Nephron progenitor cell (in vitro differentiated cells): ENCODE measurements at places on chromosomes 7 and 10.

DNA sequence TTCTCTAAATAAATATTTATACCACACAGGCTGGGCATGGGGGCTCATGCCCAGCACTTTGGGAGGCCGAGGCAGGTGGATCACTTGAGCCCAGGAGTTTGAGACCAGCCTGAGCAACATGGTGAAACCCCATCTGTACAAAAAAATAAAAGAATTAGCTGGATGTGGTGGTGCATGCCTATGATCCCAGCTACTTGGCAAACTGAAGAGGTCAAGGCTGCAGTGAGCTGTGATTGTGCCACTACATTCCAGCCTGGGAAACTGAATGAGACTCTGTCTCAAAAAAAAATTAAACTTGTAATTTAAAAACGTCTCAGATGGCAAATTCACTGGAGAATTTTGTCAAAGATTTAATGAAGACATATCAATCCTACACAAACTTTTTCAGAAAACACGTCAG lies 277.6 kb upstream of the BMPER start:
- no peak for DNase-seq

- DNase-seq: no peak
Observed at GRCh38 chr10:29243066-29243465, 45.8 kb upstream of the LYZL1 start.

DNA sequence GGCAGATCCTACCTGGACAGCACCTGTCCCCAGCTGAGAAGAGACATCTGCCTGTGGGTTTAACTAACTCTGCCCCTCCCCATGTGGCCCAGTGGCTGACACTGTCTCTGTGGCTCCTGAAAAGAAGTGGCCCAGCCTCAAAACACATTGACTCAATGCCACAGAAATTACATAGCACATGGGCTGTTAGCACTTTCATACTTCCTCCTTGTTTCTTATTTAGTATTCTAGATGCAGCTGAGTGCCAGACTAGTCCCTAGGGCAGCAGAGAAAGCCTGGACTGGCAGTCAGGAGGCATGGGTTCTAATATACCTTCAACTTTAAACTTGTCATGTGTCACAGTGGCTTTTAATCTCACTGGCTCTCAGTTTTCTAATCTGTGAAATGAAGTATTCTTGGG lies 171.0 kb downstream of the TRIL start:
- no peak for DNase-seq

- no peak for DNase-seq
Observed at GRCh38 chr10:71419750-71420149, 23.0 kb downstream of the CDH23 start.

DNA sequence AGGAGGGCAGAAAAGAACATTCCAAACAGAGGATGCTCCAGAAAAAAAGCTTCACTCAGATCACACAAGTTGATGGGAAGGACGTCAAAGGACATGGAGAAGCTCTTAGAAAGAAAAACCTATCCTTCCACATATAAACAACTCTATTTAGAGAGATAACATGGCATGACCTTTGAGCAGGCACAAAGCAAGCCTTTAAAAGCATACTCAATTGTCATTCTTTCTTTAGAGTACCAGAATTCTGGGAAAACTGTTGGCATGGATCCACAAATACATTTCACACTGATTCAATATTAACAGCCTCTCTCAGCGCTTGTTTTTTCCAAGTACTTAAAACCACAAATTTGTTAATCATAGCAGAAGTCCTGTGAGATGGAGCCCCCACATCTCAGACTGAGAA lies 7.3 kb upstream of the ABLIM1 start:
- no peak for DNase-seq

GRCh38 chr10:47349516-47349915 lies 1.4 kb downstream of the RBP3 start:
- no peak for DNase-seq

GRCh38 chr7:34530259-34530658 lies 127.8 kb upstream of the NPSR1 start:
- no peak for DNase-seq

DNA sequence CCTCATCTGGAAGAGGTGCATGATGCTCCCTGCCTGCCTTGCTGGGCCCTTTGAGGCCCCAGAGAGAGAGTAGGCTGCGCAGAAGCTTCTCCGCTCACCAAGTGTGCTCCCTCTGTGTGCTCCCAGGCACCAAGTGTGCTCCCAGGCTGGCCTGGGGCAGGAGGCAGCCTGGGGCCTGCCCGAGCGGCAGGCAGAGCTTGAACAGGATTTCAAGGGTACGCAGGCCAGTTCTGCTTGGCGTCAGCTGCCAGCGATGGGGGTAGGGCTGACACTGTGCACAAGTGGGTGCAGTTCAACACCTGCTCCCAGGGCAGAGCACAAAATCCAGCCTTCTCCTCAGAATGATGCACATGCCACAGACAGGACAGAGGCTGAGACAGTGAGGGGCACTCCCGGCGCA lies 119.7 kb downstream of the FAM53B start:
- DNase-seq: no peak

DNA sequence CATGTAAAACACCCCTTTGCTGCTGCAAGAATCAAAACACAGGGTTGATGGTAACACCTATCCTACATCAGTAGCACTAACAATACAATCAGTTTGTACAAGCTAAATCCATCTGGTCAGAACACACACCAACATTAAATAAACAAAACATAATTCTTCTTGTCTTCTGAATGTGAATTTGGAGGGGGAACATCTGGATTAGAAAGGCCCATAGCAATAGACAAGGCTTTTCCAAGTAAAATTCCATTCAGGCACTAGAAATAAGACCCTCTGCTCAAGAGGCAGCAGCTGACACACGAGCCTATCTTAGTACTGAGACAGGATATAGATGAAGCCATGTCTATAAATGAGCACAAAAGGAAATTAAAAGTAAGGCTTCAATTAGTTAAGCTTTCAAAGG lies 839.9 kb upstream of the LRRTM3 start:
- no peak for DNase-seq

DNA sequence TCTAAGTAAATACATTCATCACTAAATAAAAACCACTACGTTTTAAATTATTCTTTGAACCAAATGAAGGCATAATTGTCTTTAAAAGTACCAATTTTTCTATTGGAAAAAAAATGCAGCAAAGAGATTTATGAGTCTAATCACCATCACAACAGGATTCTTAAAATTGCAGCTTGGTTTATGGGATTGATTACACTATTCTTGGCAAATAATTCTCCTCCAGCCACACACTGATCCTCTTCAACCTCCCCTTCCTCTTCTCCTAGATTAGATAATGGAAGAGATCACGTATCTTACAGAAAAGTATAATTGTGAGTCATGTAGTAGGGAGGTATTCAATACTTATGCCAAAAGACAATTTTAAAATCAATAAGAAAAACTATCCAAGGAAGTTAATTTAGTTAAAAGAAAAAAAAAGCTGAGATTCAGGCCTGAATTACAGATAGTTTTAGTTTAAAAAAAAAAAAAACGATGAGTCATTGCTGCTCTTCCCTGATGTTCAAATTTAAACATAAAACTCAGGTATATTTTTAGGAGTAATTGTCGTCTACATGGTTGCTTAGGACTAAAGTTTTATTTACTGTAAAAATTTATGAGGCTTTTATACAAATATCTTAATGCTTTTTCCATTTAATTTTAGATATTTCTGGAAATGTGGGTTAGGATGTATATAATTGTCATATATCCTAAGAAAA lies 133.7 kb upstream of the CDK1 start:
- no peak for DNase-seq

DNA sequence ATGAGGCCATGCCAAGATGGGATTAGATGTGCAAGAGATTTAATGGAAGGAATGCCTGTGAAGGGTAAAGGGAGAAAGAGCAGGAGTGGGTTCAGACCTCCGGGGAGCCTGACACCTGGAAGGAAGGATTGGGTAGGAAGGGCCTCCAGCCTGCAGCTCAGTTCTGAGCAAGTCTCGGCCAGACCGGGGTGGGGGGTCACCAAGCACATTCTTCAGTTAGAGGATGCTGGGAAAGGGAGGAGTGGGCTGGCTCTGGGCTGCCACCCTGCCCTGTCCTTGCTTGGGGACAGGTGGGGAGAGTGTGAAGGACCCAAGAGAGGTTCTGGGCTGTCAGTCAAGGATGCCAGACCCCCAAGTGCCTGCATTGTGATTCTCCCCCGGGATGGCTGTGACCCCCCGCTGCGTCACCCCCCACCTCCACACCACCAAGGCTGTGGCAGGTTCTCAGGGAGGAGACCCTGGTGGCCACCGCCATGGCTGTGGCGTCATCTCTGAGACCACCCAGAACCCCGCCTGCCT lies 16.5 kb upstream of the PRKAG2 start:
- no peak for DNase-seq

- no peak for DNase-seq
Observed at GRCh38 chr10:26969145-26969926, 108.6 kb upstream of the ABI1 start.
